ENCODE measurements at places on chromosomes 13 and 19.
A peak's percentile ranks its signal among the peaks of the same experiment; 100 is the strongest.

DNA sequence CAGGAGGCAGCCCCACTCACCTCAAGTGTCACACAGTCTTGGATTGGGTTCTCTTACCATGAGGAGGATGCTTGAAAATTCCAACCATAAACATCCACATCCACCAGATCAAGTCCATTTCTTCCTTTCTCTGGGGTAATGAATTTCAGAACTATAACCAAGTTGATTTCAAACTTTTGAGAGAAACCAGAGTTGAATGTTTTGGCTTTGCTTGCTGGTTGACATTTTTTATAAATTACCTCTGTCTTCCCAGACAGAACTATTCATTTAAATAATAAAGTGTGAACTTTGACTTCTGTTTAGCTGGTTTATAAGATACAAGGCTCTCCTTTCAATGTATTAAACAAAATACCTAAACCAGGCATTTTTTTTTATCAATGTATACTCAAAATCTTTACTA is 550.7 kb downstream of the KCTD12 start:
- H3K27ac ChIP-seq = no peak overlapping the region
- no peak for DNase-seq
- H3K4me3 ChIP-seq = no peak overlapping the region
- no peaks in the 10 kb centered on the region for H3K4me1 ChIP-seq

- no peak overlapping the region for H3K4me3 ChIP-seq
- no peaks in the 10 kb centered on the region for H3K27me3 ChIP-seq
- H3K36me3 ChIP-seq = peaks cover 73% of the 10 kb centered on the region
- peak overlapping the region; percentile 72 for H3K27ac ChIP-seq
- peaks cover 11% of the 10 kb centered on the region for H3K4me1 ChIP-seq
- DNase-seq = no peak
Measured at GRCh38 chr19:48121909-48122371, 11.3 kb upstream of the PLA2G4C start.

GRCh38 chr13:39881887-39882286 is 226.4 kb downstream of the COG6 start:
- H3K27me3 ChIP-seq = no peaks in the 10 kb centered on the region
- no peak for DNase-seq
- H3K4me1 ChIP-seq = peaks cover 6% of the 10 kb centered on the region
- no peak overlapping the region for H3K4me3 ChIP-seq
- peaks cover 9% of the 10 kb centered on the region for H3K36me3 ChIP-seq

GRCh38 chr13:22915442-22916082 is 265.2 kb upstream of the SGCG start:
- DNase-seq = no peak

GRCh38 chr19:11594084-11594483 is 3.2 kb upstream of the ZNF627 start:
- H3K4me3 ChIP-seq = no peak overlapping the region
- DNase-seq = no peak
- no peak overlapping the region for H3K27ac ChIP-seq
- no peaks in the 10 kb centered on the region for H3K27me3 ChIP-seq
- peaks cover 10% of the 10 kb centered on the region for H3K36me3 ChIP-seq

GRCh38 chr19:4370418-4371041 is 27.2 kb downstream of the MPND start:
- H3K4me1 ChIP-seq = peaks cover 35% of the 10 kb centered on the region
- no peaks in the 10 kb centered on the region for H3K27me3 ChIP-seq
- peaks cover 11% of the 10 kb centered on the region for H3K36me3 ChIP-seq
- peak overlapping the region; percentile 45 for H3K4me3 ChIP-seq
- peak overlapping the region; percentile 55 for H3K27ac ChIP-seq
- no peak for DNase-seq

DNA sequence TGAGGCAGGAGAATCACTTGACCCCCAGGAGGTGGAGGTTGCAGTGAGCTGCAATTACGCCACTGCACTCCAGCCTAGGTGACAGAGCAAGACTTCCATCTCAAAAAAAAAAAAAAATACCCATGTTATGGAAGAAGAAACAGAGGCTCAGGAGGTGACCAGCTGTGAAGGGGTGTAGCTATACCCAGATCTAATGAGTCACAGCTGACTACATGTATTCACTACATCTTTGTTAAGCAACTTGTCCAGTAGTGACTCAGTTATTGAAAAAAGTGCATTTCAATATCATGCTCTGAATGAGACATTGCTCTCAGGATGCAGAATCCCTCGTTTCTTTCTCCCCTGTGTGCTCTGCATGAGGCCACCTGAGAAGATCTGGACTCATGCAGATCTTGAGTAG is 16.1 kb upstream of the SPART start:
- no peaks in the 10 kb centered on the region for H3K4me1 ChIP-seq
- H3K27me3 ChIP-seq = peaks cover 15% of the 10 kb centered on the region
- H3K27ac ChIP-seq = no peak overlapping the region
- DNase-seq = no peak
- no peak overlapping the region for H3K4me3 ChIP-seq
